ENCODE measurements at places on chromosomes 3 and 15.

DNA sequence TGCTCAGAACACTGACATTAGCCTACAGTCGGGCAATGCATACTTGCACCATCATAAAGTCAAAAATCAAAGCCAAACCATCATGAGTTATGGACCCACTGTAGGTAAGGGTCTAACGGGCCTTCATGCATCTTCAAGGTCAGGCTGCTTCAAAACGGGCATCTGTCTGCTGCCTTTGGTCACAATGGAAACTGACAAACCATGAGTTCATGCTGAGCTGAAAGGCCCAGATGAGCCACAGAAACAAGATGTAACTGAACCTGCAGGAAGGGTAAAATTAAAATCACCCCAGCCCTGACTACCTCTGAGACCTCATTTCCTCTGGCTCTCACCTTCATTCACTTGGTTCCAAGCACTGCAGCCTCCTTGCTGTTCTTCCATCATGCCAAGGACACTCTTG is 143.8 kb downstream of the ERC2 start:
- no peak for DNase-seq

GRCh38 chr3:84307339-84307738 is 651.5 kb upstream of the CADM2 start:
- no peak for DNase-seq

- no peak for DNase-seq
These were observed 58.3 kb upstream of the SKOR1 start for GRCh38 chr15:67766968-67767367.

DNA sequence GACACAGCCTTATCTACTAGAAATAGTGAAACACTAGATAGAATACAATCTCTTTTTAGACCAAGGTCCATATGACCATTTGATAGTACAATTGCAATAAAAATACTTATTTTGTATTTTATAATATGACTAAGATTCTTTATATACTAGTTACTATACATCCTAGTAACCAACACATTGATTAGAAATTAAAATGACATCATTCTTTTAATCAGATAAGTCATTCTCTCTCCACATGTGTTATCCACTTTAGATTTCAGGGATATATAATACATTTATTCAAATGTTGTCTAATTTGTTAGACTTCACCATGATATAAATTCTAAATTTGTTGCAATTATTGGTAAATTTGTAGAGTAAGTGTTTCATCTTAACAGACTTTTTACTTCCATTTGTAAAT is 276.2 kb upstream of the DPH6 start:
- DNase-seq, result no peak

DNA sequence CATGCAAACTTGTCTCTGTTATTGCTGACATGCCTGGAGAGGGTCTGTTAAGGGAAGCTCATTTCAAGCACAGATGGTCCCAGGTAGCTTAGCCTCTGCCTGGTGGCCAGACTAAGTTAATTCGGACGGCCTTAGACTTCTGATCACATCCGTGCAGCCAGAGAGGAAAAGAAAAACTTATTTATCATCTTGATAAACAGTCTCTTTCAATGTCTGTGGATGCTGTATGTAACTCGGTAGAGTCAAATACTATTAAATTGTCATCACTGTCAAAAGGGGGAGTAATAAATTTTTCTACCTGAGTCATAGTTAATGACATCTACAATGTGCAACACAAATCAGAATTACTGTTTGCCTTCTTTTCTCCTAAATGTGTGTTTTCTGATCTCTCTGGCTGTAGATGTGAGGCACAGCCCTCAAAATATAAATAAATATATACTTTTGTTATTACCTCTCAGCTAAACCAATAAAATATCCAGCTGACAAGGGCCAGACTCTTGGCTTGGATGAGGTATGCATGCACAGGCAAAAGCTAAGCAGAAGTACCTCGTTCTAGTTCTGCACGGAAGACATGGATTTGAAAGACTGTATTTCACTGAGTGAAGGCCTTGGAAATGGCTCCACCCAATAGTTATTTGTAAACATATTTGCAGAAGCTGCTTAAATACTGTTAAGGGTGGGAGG is 530.0 kb downstream of the TAFA4 start:
- no peak for DNase-seq

DNA sequence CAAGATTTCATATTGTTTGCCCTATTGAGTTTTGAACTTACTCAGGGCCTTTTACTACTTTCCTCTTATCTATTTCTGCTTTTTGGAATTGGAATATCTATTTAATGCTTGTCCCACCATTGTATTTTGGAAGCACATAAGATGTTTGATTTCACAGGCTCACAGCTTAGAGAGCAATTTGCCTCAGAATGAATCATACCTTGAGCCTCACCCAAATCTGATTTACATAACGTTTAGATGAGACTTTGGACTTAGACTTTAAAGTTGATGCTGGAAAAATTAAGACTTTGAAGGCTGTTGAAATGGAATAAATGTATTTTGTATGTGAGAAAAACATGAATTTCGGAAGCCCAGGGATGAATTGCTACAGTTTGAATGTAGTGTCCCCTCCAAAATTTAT is 458.9 kb downstream of the CNTN6 start:
- no peak for DNase-seq

GRCh38 chr15:67885175-67885523 is 45.3 kb upstream of the RNU6-1 start:
- DNase-seq, result no peak

Data from activated CD4-positive, alpha-beta T cell treated with anti-CD3 and anti-CD28 coated beads for 24 hours (primary cell).